ENCODE measurements at places on chromosomes 12 and 14.

GRCh38 chr12:118436986-118437385 lies 60.6 kb downstream of the SUDS3 start:
- peak; percentile 84 for DNase-seq

DNA sequence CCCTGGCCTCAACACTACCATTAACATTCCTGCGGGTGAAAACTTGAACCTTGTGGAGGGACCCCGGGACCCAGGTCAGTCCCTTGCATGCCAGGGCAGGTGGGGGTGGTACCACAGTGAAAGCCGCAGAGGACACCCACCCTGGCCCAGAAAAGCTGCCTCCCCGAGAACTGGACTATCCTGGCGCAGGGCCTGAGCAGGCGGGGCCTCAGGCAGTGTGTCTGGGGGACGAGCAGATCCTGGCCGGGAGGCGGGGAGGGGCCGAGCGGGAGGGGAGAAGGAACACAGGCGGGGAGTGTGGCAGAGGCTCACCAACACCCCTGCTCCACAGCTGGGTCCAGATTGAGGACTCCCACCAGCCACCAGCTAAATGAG lies 10.0 kb downstream of the AHNAK2 start:
- DNase-seq = peak; percentile 69

GRCh38 chr12:96237035-96237434 lies 42.9 kb downstream of the ELK3 start:
- DNase-seq = peak; percentile 55

- DNase-seq = peak; percentile 0
Observed at GRCh38 chr14:44662250-44662891, 155.3 kb upstream of the FSCB start.
